Smooth muscle cell of the pulmonary artery (primary cell): ENCODE measurements at places on chromosomes 5 and 9. TPM values are rescaled to one million over a fixed set of nuclear protein-coding genes. Genes with fewer than 3 reads are reported as not detected.

The ADGRV1 gene
- total RNA-seq = 0.26 and 0.50 TPM in 2 replicates

The CD72 gene
- total RNA-seq = 0.46 and 0.78 TPM in 2 replicates

The ARHGEF28 gene
- total RNA-seq = 6.1 and 50.8 TPM in 2 replicates

The KCNMB1 gene
- total RNA-seq = 0.07 and 0.39 TPM in 2 replicates

The NRG2 gene
- 0.98 and 1.6 TPM in 2 replicates for total RNA-seq

The SHOC1 gene
- total RNA-seq = under 0.01 TPM in 1 of 2 replicates, not detected in the other

The PPP6C gene
- total RNA-seq = 10.6 and 18.7 TPM in 2 replicates

The FOXD4L6 gene
- total RNA-seq = 0.13 and 0.17 TPM in 2 replicates

The CCL19 gene
- not detected in 2 replicates for total RNA-seq

The IDNK gene
- 4.0 and 4.1 TPM in 2 replicates for total RNA-seq

The TXNDC8 gene
- not detected in 2 replicates for total RNA-seq

The TBC1D13 gene
- 16.3 and 17.8 TPM in 2 replicates for total RNA-seq

The CDH9 gene
- total RNA-seq = not detected in 2 replicates

The CAVIN4 gene
- 1.6 TPM in 2 replicates for total RNA-seq

The ASPN gene
- 9.2 and 9.6 TPM in 2 replicates for total RNA-seq

The ANKRD18B gene
- 0.46 and 1.3 TPM in 2 replicates for total RNA-seq
